Activated CD8-positive, alpha-beta memory T cell treated with anti-CD3 and anti-CD28 coated beads for 1 hour (primary cell): ENCODE measurements at places on chromosomes 5 and 9.

DNA sequence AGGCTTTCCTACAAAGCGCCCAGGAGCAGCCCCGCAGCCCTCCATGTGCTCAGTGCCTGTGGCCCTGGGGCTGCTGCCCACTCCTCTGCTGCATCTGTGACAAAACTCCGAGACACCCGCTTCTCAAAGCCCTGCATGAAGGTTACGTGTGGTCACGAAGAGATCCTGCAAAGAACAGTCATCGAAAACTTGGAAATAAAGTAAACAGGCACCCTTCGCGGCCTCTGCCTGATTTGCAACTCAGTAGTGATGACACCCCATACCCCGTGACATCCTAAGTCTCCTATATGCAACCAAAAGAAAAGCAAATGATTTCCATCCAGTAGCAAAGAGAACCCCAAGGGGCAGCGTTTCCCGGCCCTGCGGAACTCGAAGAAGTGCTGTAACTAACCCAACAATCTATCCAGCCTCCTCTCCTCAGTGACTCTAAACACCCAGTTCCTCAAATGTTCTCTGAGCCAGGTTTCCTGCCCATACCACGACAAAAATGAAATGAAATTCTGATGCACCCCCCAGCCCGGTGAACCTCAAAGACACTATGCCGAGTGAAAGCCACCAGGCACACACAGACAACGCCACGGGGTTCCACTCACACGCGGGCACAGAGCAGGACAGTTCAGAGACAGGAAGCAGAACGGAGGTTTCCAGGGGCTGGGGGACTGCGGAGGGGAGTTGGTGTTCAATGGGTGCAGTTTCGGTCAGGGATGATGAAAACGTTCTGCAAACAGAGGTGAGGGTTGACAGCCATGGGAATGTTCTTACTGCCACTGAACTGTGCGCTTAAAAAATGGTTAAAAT lies 19.0 kb downstream of the NACC2 start:
- DNase-seq = no peak

GRCh38 chr5:123429993-123430392 lies 6.8 kb upstream of the CEP120 start:
- DNase-seq = no peak

DNA sequence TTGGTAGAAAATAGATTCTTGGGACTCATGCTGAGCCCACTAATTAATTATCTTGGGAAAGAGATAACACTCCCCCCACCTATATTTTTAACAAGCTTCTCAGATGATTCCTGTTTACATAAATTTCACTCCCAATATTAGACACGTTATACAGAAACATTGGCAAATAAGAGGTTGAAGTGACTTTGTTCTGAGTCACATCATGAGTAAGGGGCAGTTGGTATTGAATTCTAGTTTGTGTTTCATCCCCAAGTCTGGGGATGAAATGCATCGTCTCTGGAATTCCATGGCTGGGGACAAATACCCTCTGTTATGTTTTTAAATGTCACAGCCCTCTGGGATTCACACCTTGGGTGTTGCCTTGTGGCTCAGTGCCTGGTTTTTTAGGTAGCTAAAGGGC lies 41.0 kb downstream of the BASP1 start:
- DNase-seq = no peak

- no peak for DNase-seq
Measured at GRCh38 chr5:55438998-55439397, 95.8 kb downstream of the PLPP1 start.

DNA sequence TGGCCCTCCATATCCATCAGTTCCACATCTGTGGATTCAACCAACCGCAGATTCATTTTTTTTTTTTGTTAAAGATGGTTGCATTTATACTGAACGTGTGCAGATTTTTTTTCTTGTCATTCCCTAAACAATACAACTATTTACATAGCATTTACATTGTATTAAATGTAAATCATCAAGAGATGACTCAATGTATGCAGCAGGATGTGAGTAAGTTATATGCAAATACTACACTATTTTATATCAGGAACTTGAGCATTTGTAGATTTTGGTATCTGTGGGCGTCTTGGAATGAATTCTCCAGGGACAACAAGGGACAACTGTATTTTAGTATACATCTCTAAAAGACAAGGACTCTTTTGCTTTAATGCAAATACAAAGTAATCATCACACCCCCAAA lies 299.2 kb upstream of the ZNF608 start:
- no peak for DNase-seq

- no peak for DNase-seq
Measured at GRCh38 chr5:5146530-5147160, 6.5 kb downstream of the ADAMTS16 start.

DNA sequence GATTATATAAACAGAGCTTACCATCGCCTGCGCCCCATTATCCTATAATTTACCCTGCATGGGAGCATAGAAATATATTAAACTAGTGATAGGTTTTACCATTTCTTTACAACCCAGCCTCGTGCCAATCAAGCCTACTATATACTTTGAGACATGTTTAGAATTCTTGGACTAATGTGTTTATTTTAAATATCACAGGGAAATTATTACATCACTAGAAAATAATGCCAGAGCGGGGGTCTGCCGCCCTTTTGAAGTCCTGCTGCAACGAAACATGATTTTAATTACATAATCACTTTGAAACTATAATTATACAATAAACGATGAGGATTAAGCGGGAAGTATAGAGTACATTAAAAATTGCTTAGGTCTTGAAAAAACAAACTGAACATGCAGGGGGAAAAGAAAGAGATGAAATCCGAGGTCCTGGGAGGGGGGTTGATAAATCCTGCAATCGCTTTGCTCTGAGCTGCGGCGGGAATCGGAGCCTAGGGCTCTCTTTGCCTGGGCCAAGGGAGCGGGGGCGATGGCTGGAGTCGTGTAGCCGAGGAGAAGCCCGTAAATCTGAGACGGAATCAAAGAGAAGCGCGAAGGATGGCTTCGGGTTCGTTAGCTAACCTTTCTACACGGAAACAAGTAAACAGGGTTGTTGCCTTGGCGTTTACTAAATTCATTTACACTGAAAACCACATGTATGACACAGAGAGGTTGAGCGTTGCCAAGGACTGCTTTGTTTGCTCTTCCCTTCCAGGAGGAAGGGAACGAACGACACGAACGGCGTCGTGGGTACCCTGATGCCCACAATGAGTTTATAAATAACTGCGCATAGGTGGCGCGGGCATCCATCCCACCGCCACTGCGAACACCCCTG lies 127.6 kb downstream of the TMEM174 start:
- DNase-seq = no peak

DNA sequence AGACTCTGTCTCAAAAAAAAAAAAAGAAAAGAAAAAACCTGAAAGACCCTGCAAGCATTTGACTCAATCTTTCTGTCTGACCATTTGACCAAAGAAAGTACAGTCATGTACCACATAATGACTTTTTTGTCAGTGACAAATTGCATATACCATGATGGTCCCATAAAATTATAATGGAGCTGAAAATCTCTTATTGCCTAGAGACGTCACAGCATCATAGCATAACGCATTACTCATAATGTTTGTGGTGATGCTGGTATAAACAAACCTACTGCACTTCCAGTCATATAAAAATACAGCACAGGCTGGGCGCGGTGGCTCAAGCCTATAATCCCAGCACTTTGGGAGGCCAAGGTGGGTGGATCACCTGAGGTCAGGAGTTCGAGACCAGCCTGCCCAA lies 10.5 kb downstream of the ECM2 start:
- no peak for DNase-seq

DNA sequence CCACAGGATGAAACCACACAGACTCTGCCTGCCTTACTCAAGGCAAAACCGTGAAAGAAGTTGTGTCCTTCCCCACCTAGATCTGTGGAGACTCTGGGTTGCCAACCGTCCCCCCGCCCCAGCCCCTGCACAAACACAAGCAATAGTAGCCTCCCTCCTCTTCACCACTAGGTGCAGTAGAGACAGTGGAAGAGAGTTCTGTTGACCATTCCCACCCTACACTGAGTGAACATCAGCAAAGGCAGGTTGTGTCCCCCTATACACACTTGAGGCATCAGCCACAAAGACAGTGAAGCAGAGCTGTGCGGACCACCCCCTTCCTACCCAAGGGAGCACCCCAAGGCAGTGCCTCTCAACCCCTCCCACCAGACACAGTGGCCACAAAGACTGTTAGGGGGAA lies 223.7 kb upstream of the NFIL3 start:
- no peak for DNase-seq

- DNase-seq = no peak
Measured at GRCh38 chr9:34592895-34593601, 3.5 kb upstream of the CNTFR start.

DNA sequence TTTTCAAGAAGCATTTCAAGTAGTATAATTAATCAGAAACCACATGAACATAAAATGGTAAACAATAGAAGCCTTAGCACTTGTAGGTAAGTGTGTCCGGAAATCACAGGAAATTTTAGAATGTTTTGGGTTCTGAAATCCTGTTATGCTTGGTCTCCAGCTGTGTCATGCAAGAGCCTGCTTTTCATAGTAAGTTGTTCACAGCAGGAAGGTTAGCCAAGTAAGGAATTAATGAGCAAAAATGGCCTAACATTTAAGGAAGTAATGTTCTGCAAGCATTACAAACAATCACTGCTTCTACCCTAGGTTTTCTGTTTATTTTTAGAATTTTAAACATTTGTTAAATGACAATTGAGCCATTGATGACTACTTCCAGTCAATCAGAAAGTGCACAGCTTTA lies 669.5 kb downstream of the SLCO4C1 start:
- DNase-seq = no peak

DNA sequence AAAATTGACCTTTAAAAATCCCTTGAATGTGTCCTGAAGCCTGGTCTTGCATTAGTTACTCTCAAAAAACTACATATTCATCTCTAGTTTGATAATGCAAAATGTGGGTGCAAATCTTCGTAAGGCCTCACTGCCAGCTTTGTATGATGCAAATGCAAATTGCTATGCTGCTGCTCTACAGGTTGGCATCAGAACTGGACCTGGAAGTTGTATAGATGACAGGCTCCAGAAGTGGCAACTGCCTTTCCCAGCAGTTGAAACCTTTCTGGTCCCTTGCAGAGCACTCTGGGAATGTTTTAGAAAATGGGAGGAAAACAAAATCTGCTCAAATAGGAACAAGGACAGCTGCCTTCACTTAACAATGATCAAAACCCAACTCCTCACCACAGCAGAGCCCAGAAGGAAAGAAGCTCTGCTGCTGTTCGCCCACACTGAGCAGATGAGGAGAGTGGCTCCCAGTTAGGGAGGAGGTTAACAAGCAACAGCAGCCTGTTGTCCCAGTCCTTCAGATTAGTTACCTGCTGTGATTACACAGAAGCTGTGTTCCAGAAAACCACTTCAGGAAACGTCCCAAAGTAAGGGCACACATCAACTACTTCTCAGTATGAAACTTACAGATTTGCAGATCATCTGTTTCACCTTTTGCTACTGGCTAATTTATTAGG lies 93.5 kb downstream of the PLPP1 start:
- no peak for DNase-seq

- DNase-seq = no peak
Measured at GRCh38 chr5:158529454-158529853, 570.3 kb downstream of the EBF1 start.

DNA sequence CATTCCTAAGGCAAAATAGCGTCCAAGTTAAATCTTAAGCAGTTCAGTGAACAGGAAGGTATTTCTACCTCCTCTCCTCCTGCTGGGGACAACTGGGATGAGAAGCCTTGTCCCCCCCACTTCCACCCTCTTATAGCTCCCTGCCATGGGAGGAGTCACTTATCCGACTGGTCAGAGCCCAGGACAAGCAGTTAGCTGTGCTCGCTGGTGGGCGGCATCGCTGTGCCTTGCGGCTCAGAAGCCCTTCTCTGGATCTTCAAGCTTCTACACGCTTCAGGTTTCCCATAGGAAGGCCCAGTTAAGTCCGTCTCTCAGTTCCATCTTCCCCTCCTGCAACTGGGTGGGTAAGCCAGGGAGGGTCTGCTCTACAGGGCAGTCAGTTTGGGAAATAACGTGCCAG lies 77.2 kb downstream of the PAX5 start:
- no peak for DNase-seq

DNA sequence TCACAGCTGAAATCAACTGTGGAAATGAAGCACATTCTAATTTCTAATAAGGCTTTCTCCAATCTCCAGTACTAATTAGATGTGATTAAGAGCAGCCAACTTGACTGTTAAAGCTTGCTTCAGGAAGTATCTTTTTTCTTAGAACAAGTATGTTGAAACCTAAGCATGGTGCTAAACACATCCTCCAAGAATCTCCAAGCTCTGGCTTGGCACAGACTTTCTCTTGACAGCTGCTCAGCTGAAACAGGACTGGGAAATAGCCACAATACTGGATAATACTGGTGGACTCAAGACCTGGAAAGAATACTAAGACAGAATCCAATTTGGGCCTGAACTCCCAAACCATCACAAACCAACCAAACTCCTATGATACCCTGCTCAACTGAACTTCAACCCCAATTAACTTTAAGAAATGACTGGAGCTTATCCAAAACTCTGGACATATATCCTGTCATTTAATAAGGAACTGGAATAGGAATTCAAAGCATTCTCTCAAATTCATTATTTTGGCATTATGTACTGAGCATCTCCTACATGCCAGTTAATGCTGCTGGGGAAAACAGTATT lies 16.2 kb downstream of the PRKAA1 start:
- no peak for DNase-seq

- DNase-seq = no peak
Measured at GRCh38 chr5:159669559-159669958, 246.7 kb upstream of the ADRA1B start.

DNA sequence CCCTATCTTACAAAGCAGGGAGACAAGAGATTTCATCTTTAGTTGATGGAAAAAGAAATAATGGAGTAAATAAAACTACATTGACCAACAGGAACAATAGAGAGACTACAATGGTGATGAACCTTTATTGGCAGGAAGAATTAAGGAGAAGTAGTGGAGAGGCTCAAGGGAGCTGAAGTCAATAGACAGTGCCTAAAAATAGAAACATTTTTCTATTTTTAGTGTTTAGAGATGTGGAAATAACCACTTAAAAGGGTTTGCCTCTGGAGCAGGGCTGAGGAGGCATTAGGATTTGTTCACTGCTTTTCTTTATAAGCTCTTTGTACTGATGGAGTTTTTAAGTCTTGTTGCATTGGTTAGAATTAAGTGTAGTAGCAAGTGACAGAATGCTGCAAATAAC lies 98.4 kb upstream of the ERCC6L2 start:
- no peak for DNase-seq

- DNase-seq = no peak
Measured at GRCh38 chr5:37940931-37941623, 101.2 kb upstream of the GDNF start.

GRCh38 chr9:125998837-125999503 lies 251.8 kb downstream of the PBX3 start:
- DNase-seq = no peak

- no peak for DNase-seq
Measured at GRCh38 chr5:15598294-15598902, 98.4 kb downstream of the FBXL7 start.

DNA sequence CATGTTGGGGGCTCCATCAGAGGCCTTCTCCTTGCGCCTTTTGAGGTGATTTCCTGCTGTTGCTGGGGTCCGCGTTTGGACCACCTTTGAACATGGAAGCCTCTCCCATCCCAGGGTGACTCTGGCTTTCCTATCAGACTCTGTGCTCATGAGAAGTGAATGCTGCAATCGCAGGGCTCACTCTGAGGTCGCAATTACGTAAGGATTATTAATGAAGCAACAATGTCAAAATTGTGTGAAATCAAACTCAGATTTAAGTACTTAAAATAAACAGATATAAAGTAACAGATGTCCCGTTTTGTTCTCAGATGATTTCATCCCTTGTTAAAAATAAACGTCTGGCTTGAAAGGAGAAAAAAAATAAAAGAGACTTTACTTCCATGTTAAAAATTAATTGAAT lies 634.2 kb downstream of the BNC2 start:
- no peak for DNase-seq
